ENCODE measurements at places on chromosomes 4 and X.
A peak's percentile ranks its signal among the peaks of the same experiment; 100 is the strongest.

- DNase-seq: no peak
Observed at GRCh38 chr4:168674077-168674747, 177.4 kb downstream of the PALLD start.

DNA sequence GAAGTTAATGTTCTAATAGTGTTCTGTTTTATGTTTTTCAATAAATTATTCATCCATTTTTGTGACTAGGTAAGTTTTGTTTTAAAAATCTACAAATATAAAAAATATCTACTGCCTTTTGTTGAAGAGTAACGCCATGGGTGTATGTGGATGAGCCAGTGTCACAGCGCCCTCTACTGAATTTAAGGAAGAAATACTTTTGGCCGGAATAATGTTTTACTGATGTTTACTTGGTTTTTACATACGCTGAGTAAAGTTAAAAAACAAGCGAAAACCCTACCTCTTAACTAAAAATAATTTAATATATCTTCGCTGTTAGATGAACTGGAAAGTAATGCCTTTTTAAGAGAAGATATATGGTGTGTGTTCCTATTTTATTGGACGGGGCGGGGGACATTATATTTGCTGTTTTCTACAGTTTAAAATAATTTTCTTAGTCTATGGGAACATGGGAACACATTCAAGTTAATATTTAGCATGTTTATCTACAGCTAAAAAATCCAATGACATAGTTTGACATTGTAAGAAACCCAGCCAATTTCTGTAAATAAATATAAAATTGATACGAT lies 86.1 kb downstream of the CPE start:
- DNase-seq: peak; percentile 35

DNA sequence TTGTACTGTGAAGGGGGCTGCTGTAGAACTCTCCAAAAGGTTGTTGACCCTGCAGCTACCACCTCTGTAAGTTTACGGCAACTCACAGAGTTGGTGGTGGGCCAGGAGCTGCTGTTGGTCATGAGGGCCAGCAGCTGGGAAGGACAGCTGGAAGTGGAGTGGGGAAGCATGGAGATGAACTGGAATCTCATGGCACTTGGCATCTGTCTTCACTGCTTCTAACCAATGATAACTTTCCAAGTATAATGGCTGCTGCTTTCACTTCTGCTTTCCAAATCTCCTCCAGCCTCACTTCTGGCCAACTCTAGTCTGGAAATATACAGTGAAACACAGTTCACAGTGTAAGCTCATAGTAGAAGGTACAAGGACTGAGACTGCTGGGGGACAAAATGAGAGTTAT lies 126.5 kb upstream of the INTU start:
- DNase-seq: no peak

- no peak for DNase-seq
Observed at GRCh38 chrX:88170553-88170952, 576.5 kb upstream of the CPXCR1 start.

DNA sequence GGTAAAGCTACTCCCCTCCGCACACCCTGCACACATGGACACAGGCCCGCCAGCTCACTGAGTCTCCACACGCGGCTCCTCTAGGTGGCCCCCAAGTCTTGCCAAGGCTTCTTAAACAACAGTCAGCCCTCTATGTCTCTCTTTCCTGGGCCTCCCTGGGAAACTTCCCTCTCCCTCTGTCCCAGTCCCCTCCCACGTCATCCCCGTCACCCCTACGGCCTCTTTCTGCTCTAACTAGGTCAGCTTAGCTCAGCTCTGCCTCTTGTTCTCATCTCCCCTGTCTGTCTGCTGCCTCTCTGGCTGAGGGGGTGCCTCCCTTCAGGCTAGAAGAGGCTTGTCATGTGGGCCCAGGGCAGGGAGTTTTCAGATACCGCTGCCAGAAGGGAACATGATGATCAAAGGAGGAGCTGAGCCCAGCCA lies 38.8 kb downstream of the SEPTIN6 start:
- DNase-seq: no peak

- DNase-seq: no peak
Observed at GRCh38 chr4:84708406-84709135, 125.6 kb downstream of the CDS1 start.

DNA sequence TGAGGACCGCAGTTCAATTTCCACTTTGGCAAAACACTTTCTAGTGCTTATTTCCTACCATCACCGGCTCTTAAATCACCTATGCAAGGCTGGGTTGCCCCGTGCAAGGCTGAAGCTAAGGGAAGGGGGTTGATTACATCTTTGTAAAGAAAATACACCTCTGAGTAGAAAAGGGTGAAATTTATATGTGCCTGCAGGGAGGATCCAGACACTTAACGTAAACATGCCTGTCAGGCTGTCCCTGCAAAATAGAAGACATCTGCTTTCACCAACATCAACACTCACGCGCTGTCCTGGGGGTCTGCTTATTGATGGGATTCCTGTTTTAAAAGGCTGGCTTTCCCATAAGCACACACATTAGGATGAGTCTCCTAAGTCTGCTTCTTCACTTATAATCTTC lies 92.0 kb downstream of the PRKX start:
- peak; percentile 46 for DNase-seq

GRCh38 chr4:100169491-100170485 lies 20.5 kb downstream of the DDIT4L start:
- no peak for DNase-seq

Data from left kidney (tissue), 8 donors.